T1000 (cell line): ENCODE measurements at places on chromosomes 5 and 9.

GRCh38 chr5:76714751-76715485 is 1.0 kb upstream of the F2R start:
- no peak for DNase-seq

- DNase-seq, result no peak
These were observed 20.6 kb upstream of the OMD start for GRCh38 chr9:92444841-92445240.

DNA sequence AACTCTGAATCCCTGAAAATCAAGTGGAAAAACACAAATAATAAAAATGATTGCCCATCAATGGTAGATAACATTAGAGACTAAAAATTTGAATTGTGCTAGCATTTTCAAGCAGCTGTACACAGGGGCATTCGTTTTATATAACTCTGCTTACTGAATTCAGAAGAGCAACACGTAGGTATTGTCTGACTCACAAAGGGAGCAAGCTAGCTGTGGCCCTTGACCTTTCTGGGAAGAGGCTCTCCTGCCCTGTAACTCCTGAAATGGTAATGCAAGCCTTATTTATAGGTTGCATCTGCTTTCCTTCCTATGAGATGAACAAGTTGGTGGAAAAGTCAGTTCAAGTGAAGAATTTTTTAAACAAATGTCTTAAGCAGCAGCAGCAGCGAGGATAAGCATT is 218.7 kb upstream of the EFNA5 start:
- no peak for DNase-seq

DNA sequence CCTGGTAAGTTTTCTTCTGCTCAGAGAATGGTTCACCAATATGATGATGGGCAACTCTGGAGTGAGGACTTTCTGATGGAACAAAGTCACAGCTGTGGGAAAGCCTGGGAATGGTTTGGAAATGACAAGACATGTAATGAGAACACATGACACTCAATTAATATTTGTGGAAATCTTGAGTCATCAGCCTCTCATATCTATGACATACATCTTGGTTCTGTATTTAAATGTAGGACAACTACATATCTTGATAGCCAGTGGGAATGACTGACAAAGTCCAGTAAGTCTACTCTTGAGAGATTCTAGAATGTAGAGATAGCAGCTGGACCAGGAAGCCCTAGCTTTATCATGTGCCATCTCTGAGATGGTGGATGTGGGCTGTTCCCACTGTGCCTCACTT is 85.5 kb downstream of the PALM2AKAP2 start:
- no peak for DNase-seq

DNA sequence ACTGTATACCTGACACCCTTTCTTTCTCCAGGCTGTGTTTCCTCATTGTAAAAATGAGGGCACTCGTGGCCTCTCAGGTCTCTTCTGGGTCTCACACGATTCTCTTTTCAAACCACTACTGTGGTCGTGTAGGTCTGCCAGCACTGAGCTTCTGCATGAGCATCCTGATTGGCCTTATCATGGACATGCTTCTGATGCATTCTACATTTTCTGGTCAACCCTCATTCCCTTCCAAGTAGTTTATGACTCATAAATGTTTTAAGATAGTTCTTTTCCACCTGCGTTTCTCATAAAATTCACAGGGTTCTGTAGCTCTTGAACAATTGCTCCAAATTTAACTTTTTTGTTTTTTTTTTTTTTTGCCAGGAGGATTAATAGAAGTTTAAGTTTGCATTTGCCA is 294.8 kb downstream of the KCTD16 start:
- DNase-seq, result no peak
